ENCODE measurements at places on chromosomes 3 and 15.

GRCh38 chr3:47932421-47932820, 83.8 kb downstream of the MAP4 start:
- DNase-seq: no peak

DNA sequence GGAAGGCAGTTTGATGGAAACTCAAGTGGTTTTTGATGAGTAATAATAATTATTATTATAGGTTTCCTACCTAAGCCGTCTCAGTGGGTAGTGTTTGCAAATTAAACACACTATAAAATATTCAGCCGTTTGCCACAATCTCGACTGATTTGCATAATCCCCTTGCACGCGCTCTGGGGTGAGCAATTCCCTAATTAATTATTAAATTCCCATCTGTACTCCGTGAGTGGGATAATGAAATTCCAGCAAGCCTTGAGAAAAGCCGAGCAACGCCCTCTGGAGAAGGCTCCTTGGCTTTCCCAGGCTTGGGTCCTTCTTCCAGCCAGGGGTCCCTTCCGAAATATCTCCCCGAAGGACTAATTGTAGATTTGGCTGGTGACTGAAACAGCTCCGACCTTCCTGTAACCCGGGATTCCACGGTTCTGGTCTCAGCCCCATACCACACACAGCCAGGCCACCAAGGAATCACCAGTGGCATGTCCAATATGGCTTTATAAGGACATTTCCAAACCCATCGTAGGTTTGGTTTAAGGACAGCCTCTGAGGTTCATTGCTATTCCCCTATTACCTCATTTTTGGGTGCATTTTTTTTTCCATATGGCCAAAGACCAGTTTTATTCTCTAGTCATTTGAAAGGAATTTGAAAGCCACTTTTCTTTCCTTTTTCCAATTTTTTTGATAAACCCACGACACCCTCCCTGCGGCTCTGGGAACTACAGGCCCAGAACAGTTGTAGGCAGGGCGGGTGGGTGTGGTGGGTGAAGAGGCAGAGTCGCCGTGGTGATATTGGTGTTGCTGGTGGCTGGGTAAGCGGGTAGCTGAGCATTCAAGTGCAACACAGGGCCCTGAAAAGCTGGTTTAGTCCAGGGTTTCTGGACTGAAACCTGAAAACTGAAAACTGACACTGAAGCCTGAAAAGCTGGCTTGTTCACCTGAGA, 33.2 kb upstream of the RGMA start:
- DNase-seq: no peak

- DNase-seq: no peak
Measured at GRCh38 chr3:165466856-165467255, 270.7 kb upstream of the SLITRK3 start.

GRCh38 chr3:85667744-85668143, 709.0 kb downstream of the CADM2 start:
- DNase-seq: no peak

DNA sequence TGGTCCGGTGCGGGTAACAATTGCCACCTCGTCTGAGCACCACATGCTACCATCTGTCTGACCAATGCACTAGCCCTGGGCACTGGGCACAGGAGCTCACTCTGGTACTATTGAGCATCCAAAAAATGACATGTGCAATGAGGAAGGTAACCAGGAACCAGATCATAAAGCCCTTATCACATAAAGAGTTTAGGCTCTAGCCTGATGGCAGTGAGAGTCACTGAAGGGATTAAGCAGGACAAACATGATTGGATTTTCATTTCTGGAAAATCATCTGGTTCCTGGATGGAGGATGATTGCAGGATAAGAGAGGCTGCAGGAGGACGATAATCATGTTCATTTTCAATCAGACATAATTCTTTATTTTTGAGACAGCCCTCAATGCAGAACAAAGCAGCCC, 12.4 kb downstream of the NDUFB4 start:
- no peak for DNase-seq

- no peak for DNase-seq
Measured at GRCh38 chr3:188036375-188037194, 117.4 kb upstream of the LPP start.

- DNase-seq: no peak
Measured at GRCh38 chr3:36988356-36988755, 4.6 kb downstream of the EPM2AIP1 start.

- no peak for DNase-seq
Measured at GRCh38 chr3:138875096-138875753, 40.5 kb upstream of the PIK3CB start.

- DNase-seq: no peak
Measured at GRCh38 chr3:128199110-128199509, 45.8 kb downstream of the EEFSEC start.

DNA sequence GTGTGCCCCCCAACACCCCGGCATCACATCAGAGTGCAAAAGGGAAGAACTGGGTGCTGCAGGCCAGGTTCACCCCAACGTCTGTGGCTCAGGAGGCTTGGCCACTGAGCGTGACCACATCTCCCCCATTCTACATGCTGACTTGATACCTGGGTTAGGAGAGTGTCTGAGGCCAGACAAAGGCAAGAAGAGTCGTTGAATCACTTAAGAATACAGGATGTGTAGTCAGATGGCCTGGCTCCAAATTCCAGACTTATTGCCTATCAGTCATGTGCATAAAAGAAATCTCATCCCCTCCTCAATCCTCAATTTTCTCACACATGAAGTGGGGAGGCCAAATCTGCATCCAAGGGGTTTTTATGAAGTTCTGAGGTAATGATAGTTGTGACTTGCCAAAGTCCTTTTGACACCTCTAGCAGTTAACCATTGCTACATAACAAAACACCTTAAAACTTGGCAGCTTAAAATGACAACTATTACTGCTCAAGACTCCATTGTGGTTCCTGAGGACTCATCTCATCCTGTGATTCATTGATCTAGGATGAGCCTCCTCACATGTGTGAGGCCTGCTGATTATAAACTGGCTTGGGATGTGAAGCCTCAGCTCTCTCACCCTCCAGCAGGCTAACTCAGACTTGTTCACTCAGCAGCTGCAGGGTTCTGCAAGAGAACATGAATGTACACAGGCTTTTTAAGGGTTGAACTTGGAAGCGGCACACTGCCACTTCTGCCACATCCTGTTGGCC, 138.8 kb upstream of the TLE3 start:
- no peak for DNase-seq

DNA sequence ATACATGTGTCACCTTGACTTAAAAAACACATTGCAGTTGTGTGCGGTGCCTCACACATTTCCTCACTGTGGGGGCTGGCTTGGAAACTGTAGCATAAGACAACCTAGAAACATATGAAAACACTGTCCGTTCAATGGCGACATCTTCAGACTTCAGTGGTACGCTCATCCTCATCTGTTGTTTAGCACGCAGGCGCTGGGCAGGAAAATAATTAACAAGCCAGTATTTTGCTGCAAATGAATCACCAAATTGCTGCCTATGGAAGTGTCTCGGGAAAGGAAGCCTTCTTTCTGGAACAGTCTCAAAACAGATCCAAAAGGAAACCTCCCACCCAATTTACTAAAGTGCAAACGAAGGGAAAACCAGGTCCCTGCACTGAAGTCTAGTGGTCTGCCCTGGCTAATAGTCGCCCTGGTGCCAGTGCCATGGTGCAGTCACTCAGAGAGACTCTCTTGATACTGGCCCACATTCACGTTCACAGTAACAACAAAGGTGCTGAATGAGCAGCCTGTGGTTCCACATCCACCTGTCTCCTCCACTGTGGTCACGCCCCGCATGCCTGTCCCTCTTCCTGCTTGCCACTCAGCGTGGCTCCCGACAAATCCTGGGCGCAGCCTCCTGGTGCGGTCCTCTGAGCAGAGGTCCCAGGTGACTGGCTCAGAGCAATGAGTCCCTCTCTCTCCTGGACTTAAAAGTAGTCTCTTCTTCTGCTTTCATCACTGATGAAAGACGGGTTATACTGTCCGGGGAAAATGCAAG, 35.6 kb upstream of the MUC13 start:
- DNase-seq: peak; percentile 11

DNA sequence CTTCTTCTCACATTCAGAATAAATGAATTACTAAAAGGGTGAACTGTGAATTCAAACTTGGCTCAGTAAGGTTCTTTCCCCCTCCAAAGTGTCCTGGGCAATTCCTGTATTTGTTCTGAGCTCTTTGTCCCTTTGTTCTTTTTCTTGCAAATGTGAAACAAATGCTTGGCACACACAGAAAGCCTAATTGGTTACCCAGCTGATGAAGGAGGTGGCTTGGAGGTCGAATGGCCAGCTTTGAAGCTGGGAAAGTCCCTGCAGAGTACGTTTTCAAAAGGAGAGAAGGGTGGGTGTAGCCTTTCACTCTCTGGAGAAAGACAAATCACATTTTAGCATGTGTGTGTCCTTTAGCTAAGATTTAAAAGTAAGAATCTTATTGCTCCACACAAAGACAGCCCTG, 154.4 kb downstream of the PEX5L start:
- DNase-seq: no peak

DNA sequence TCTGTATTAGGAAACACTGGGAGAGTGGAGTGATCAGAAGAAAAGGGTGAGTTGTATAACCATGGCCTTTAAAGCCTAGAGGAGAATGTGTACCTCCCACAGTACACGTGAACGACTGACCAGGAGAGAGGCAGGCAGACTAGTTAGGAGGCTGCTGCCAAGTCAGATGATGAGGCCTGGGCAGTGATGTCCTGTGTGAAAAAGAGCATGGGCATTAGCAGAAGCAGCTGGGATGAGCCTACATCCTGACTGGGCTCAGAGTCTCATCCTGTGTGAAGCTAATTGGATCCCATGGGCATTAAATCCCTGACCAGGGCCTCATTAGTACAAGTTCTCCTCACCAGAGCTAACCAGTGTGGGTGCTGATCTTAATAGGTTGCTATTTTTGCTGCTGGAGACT, 89.1 kb upstream of the SLC2A2 start:
- DNase-seq: no peak

DNA sequence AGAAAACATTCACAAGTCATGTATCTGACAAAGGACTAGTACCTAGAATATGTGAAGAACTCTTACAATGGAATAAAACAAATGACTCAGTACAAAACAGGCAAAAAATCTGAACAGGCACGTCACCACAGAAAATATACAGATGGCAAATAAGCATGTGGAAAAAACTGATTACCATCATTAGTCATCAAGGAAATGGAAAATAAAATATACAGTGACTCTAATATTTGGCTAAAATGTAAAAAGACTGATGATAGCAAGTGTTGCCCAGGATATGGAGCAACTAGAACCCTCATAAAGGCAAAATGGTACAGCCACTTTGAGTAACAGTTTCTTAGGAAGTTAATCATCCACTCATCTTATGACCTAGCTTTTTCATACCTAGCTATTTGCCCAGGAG, 95.8 kb upstream of the ABHD17C start:
- DNase-seq: no peak

DNA sequence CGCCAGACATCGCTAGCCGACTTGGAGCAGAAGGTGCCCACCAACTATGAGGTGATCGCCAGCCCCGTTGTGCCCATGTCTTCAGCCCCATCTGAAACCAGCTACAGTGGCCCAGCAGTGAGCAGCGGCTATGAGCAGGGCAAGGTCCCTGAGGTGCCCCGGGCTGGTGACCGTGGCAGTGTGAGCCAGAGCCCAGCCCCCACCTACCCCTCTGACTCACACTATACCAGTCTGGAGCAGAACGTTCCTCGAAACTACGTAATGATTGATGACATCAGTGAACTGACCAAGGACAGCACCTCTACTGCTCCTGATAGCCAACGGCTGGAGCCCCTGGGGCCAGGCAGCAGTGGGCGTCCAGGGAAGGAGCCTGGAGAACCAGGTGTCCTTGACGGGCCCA, 12.9 kb upstream of the APEH start:
- DNase-seq: no peak

- no peak for DNase-seq
Measured at GRCh38 chr3:157104928-157105652, 54.9 kb downstream of the CCNL1 start.

- no peak for DNase-seq
Measured at GRCh38 chr3:70108072-70108471, 108.5 kb downstream of the SAMMSON start.

DNA sequence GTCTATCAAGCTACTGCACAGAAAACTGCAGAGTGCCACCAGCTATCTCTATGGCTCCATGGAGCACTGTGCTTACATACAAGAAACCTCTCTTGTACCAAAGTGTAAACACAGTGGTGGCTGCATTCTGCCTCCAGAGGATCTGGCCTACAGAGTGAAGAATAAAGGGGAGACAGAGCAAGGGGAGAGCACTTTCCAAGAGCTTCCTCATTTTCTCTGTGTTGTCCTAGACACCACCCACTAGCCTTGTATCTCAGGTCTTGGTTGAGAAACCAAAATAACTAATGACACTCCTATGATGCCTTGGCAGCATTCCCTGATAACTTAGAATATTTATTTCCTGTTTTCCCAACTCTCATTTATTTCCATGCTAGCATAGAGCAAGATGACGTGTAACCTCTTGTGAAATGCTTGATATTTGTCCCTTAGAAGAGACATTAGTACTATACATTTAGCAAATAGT, 56.9 kb upstream of the PHLDB2 start:
- no peak for DNase-seq

DNA sequence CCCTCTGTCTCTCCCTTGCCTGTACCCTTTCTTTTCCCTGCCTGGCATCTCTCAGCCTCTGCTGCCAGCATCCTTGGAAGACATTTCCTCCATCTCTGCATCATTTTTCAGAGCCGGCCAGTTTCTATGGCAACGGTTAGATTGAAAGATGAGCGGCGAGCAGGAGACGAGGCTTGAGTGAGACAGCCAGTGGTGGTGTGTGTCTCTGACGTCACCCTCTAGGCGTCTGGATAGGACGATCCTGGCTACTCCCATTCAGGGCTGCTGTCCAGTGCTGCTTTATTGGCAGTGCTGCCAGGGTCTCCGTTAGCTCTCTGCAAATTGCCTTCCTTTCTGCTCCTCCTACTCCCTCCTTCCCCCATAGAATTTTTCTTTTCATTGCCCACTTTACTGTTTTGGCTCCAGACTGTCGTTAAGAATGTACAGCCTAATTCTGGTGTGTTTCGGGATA, 57.9 kb downstream of the TRAK1 start:
- DNase-seq: peak; percentile 87

DNA sequence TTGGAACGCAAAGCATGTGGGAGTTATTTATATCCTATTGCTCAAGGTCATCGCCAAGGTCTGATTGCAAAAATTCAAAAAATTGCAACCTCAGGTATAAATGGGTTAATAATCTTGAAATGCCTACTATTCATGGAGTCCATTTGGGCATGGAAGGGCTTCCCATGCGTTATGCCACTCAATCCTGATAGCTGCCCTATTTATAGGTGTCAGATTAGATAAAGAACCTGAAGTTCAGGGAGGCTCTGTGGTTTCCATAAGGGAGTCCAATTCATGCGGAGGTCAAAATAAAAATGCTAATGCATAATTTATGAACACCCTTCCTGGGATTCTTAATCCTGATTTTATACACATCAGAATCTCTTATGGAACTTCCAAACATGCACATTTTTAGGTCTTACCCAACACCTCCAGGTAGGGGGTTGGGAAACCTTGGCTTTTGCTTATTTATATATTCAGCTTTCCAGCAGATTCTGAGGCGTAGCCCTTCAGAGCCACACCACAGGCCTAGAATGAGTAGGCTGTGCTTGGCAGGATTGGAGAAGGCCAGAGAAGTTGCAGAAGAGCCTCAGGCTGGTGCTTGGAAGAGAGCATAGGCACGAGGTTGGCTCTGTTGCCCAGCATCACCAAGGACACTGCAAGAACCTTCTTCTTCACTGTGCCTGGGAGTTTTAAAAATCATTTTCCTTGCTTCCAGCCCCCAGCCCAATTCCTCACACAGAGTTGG, 324.4 kb upstream of the CFAP20DC start:
- DNase-seq: no peak
